ENCODE measurements at places on chromosomes 7 and 10. TPM values are rescaled to one million over a fixed set of nuclear protein-coding genes. Genes with fewer than 3 reads are reported as not detected.

The SLC29A4 gene
- 3.4 TPM for polyA plus RNA-seq

GRCh38 chr7:98740643-98741042 is 123.6 kb downstream of the NPTX2 start:
- DNase-seq = no peak

DNA sequence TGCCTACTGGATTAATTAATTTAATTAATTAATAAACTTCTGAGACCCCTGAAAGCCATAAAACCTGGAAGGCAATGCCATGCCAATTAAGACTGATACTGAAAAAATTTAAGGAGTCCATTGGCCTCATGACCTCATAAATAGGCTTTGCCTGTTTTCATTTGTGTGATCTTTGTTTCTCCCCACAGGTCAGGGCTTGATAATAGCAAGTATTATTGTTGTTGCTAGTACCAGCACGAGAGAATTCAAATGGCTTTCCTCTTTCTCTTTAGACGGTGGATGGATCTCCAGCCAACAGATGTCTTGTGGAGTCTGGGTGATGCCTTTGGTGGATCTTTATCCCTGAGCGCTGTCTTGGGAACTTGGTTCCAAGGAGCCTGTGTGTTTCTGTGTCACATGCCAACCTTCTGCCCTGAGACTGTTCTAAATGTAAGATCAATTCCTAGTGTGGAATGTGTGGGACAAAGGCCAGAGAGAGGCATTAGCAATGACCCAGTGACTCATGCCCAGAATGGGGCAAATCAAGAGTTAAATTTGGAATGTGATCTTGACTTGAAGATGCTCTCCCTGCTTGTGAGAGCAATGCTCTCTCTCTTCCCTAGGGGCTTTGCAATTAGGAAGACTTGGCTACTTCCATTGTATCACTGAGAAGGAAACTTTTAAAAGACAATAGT is 17.7 kb downstream of the ACSM6 start:
- no peak for DNase-seq

DNA sequence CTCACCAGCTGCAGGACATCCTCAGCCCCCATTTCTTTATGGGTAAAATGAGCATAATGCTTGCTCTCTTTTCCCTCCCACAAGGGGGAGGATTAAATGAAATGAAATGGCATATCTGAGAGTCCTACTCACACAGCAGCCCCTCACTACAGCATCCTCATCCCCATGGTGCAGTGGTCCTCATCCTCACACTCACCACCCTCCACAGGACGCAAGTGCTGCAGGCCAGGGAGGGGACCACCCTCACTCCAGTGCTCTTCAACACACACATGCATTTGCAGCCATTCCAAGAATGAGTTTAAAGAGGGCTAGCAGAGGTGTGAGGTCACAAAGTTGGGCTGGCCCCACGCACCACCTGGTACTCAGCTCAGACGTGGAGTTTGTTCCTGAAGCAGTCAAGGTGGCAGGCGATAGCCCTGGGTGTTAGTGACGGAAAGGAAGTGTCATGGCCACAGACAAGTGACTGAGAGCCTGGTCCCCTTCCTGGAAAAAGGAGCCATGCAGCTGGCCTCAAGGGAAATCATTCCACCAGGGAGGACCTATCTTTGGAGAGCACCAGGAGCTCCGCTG is 234.0 kb downstream of the TNS3 start:
- no peak for DNase-seq

- DNase-seq = no peak
These were observed 101.8 kb downstream of the CABCOCO1 start for GRCh38 chr10:61764486-61764885.

DNA sequence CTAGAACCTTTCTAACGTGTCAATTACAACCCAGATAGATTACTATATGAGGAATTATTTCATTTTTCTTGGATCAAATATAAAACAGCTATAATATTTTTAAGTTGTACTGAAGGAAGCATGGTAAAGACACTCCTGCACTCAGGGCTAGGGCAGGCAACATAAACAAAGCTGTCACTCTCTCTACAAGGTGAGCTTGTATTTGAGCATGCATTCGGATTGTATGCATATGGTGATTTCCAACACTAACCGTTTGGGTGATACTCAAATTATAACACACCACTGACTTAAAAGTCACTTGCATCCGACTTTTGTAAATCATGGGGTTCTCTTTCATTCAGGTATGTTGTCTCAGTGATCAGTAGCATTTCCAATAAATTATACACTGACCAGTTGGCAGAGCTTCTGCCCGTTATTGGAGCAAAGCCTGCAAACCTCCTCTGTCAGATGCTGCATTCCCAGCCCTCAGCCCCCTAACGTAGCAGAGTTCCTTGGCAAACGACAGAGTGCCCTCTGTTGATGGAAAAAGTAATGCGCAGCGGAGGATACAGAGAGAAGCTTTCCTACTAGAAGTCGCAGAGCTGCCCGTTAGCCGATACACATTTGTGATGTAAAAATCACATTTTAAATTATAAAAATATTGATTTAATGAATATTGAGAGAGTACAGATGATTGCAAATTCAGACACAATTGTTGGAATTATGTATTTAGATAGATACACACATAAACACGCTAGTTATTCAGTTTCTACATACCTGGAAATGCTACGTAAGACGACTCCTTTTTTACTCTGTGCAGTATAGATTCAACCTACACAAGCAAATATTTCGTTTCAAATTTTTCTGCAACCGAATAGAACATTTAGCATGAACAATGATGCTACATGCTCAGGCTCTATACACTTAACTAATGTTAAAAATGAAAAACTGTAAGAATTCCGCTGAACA is 173.9 kb upstream of the SP4 start:
- no peak for DNase-seq

Data from BJ (cell line).